ENCODE measurements at places on chromosomes 13 and 19.
A peak's percentile ranks its signal among the peaks of the same experiment; 100 is the strongest.

- no peak for DNase-seq
Observed at GRCh38 chr13:42720113-42720857, 61.1 kb upstream of the FAM216B start.

DNA sequence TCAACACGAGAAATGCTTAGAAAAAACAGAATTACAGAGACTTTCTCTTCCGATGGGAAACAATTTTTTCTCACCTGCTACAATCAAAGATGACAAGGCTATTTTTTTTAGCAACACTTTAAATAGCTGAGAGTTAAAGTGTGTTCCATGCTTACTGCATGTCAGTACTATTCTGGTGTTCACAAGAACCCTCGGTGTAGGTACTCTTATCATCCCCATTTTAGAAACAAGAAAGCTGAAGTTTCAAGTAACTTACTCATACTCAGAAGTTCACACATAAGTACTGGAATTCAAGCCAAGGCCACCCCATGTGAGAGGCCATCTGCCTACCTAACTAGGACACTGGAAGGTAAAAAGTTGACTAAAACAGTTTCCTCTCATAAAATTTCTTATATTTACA, 9.0 kb upstream of the TNFRSF19 start:
- DNase-seq, result no peak

- DNase-seq, result no peak
Observed at GRCh38 chr19:21468791-21469190, 36.6 kb upstream of the ZNF429 start.

DNA sequence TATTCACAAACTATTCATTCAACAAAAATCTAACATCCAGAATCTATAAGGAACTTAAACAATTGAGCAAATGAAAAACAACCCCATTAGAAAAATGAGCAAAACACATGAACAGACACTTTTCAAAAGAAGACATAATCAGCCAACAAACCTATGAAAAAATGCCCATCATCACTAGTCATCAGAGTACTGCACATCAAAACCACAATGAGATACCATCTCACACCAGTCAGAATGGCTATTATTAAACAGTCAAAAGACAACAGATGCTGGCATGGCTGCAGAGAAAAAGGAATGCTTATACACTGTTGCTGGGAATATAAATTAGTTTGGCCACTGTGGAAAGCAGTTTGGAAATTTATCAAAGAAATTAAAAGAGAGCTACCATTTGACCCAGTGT, 487.6 kb downstream of the GPC6 start:
- no peak for DNase-seq

DNA sequence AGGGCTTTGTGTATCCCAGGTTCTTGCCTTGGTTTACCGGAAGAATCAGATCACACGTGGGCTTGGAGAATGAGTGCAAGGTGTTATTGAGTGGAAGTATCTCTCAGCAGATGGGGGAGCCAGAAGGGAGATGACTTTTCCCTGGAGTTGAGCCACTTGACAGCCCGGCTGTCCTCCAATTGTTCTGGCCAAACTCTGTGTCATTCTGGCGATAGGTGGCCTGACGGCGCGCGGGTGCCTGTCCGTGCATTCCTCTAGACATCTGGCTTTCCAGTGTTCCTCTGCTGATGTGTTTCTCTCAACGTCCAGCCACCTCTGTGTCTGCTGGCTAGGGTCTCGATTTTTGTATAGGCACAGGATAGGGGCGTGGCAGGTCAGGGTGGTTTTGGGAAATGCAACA, 181.9 kb downstream of the SHISA2 start:
- DNase-seq, result no peak

DNA sequence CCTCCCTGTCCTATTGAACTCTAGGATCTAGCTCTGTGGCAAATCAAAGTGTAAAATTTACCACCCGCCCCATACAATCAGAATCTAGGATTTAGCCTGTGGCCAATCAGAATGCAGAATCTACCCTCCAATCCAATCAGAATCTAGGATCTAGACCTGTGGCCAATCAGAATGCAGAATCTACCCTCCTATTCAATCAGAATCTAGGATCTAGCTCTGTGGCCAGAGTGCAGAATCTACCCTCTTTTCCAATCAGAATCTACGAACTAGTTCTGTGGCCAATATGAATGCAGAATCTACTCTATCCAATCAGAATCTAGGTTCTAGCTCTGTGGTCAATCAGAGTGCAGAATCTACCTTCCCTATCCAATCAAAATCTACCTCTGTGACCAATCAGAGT, 25.8 kb downstream of the PRKD2 start:
- no peak for DNase-seq

GRCh38 chr13:38582133-38582532, 104.7 kb upstream of the FREM2 start:
- DNase-seq, result no peak

DNA sequence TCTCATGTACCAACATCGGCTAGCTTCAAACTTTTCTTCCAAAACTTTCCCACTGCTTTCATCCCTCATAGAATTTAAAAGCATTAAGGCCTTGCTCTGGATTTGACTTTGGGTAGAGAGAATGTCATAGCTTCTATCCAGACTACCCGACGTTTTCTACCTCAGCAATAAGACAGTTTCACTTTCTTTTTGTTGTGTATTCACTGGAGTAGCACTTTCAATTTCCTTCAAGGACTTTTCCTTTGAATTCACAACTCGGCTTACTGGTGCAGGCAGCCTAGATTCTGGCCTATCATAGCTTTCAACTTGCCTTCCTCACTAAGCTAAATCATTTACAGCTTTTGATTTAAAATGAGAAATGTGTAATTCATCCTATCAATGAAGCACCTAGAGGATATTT, 420.4 kb upstream of the GPC6 start:
- no peak for DNase-seq

GRCh38 chr13:52136763-52137162, 7.9 kb upstream of the NEK5 start:
- no peak for DNase-seq

- DNase-seq, result no peak
Observed at GRCh38 chr19:9935506-9936325, 599 bp downstream of the OLFM2 start.

GRCh38 chr13:19720039-19720438, 62.7 kb downstream of the PSPC1 start:
- DNase-seq, result no peak

GRCh38 chr19:11685676-11686650, 52.8 kb downstream of the ZNF823 start:
- DNase-seq, result no peak

GRCh38 chr19:8352134-8352827, 9.2 kb upstream of the KANK3 start:
- no peak for DNase-seq

GRCh38 chr19:17266589-17266974, 661 bp upstream of the BABAM1 start:
- no peak for DNase-seq

- DNase-seq, result no peak
Observed at GRCh38 chr19:10471909-10472308, 31.2 kb downstream of the KEAP1 start.

GRCh38 chr13:99572921-99573320, 71.6 kb downstream of the TM9SF2 start:
- no peak for DNase-seq

DNA sequence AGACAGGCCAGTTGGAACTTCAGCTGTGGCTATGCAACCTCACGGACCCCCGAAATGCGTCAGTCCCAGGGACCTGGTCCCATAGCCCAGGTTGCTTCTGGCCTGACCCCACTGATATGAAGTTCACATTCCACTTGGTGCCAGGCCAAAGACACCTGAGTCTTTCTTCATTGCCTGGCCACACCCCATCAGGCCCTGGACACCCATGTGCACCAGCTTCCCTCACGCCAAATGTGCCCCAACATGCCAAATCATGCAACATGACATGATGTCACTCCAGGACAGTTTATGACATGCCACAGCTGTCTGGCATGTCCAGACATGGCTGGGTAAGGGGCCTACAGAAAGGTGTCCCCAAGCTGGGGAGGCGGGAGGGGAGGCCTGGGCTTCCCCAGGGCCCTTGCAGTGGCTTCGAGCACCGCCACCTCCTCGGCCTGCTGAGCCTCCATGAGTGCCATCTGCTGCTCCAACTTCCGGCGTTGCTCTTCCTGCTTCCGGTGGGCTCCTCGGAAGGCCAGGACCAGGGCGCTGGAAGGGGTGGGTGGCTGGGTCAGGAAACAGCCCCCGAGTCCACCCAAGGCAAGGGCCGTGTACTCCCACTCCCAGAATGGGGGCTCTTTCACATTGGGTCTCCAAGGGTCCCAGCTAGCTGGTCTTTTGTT, 4.3 kb upstream of the NR2F6 start:
- no peak for DNase-seq

GRCh38 chr19:10115392-10116084, 4.0 kb downstream of the P2RY11 start:
- DNase-seq, result no peak

DNA sequence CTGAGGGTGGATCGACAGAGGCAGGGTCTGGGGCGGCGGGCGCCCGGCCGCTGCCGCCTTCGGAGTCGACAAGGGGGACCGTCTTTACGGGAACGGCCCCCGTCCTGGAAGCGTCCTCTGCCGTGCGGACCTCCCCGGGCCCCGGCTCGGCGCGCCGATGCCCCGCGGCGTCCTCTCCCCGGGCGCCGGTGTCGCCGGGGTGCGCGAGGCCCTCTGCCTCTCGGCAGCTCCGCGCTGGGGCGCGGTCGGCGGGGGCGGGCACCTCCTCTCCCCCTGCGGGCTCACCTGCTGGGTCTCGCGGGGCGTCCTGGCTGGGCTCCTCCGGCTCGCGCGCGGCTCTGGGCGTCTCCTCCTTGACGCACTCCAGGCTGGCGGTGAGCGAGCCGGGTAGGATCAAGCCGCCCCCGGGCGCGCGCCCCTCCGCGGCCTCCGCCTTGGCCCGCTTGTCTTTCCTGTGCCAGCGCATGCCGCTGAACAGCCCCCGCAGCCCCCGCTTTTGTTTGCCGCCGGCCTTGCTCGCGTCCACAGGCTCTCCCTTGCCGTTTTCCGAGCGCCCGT, 1.5 kb downstream of the AMER2 start:
- no peak for DNase-seq

- DNase-seq, result peak; percentile 74
Observed at GRCh38 chr19:6772028-6772865, at the start of gene VAV1. Gene VAV1, plus strand, starts transcription at chr19:6772708. Its CDS starts 100 bp downstream, at chr19:6772808.

DNA sequence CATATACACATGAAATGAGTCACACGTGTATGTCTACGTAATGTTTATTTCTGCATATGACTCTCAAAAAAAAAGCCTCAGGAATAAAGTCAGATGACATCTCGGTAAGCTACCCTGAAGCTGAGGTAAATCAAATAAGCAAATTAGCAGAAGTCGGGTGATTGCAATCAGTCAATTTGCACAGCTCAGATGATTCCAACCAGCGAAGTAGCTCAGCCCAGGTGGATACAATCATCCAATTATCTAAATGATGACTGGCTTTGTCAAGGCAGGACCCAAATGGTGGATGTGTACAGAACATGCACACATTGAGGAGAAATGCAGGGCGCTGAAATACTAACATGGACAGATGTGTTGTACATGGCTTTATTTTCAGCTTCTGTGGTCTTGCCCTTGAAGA, 148.5 kb downstream of the ZNF486 start:
- DNase-seq, result no peak

- no peak for DNase-seq
Observed at GRCh38 chr19:28744014-28744413, 468.9 kb downstream of the UQCRFS1 start.

GRCh38 chr19:2711172-2711874, 8.8 kb upstream of the GNG7 start:
- no peak for DNase-seq

DNA sequence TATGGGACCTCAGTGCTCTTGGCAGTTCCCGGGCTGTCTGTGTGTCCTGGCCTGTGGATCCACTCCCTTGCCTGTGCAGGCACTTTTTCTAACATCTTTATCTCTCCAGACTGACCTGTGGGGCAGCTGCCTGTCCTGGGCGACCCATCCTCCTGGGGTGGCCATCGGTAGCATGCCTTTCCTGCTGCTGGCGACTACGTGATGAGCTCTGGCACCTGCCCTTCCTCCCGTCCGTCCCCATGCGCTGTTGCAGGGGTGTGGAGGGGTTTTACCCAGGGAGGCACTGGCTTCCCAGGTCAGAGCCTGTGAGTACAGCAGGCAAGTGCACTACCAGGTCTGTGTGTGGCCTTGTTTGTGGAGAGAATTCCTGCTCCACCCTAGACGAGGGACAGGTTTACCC, 93.3 kb downstream of the KDM4B start:
- DNase-seq, result no peak

GRCh38 chr19:33465834-33466233, 55.8 kb downstream of the PEPD start:
- DNase-seq, result no peak

GRCh38 chr13:65461590-65461989, 1768.5 kb downstream of the PCDH9 start:
- no peak for DNase-seq

DNA sequence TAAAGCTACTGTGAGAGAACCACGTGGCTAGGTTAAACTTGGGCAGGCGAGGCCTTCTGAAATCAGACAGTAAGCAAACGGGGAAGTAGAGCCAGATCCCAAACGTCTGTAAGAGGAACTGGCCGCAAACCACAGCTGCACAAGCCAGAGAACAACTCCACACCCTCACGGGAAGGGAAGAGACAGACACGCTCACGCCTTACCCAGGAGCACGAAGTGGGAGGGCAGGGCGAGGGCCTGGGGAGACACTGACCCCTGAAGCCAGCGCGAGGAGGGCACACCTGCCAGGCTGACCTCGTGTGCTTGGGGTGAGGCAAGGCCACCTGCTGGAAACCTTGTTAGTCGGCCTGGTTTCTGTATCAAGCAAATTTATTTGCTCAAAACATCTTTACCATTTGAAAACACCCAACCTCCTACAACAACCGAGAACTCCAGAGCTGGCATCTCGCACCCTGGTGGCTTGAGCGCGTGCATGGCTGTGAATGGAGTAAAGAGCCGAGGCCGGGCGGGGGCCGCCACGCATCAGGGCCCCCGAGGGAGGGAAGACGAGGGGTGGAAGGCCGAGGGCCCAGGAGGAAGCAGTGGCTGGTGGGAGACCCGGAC, 7.3 kb downstream of the POLR2E start:
- peak; percentile 68 for DNase-seq

DNA sequence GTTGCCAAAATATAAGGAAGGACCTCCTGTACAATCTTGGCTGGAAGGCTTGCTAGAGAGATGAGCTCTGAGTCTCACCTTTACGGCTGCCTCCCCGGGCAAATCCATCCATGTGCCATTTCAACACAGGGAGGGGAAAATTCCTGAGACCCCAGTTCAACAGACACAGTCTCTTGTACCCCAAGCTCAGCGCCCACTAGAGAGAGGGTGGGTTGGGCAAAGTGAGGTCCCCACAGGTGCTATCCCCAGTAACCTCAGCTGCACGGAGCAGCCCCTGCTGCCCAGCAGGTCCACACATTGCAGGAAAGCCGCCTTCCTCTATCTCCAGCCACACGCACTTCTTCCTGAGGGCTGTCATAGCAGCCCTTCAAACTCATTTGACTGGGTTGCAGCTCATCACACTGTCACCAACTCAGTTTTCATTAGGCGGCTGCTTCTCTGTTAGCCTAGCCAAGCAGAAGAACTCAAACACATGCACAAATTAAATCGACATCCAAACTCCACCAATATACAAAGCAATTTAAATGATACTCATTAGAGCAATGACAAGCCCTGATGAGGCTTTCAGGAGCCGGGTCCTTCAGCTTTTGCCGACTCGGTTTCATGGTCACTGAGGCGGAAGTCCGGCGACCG, 80.4 kb downstream of the TSHZ3 start:
- no peak for DNase-seq

Data from naive thymus-derived CD8-positive, alpha-beta T cell (primary cell).